ENCODE measurements at places on chromosomes 3 and 15.

DNA sequence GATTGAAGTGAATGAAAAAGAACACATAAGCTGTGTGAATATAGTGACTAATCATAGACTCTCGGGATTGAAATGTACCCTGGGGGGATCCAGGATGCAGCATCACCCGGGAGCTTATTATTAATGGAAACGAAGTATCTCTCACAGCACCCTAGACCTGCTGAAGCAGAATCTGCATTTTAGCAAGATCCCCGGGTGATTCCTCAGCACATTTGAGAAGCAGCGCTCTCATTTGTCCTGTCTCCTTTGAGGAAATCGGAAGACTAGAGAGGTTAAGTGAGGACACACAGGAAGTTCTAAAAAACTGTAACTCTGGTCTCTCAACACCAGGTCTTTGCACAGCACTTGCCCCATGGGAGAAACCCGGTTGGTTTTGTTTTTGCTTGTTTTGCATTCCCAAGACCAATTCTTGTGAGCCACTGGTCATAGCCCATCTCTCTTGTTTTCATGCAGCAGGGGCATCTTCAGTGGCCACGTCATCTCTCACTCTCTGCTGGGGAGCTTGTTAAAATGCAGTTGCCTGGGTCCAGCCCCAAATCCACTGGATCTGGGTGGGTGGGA lies 30.2 kb downstream of the ZNF710 start:
- peak; percentile 31 for DNase-seq

DNA sequence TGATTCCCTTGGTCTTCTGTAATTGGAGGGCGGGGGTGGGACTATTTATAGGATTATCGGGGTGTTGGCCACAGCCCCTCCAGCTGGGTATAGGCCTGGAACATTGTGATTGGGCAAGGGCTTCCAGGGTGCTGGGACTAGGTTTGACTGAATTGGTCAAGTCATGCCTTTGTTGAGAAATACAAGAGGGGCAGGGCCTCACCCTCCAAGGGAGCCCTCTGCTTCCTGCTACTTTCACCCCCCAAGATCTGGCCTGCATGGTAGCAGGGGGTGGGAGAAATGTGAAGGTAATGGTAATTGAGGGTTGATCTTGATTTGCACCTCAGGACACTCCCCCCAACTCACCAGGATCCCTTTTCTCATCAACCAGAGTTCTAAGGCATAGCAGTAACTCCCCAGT lies 25.2 kb downstream of the TRIM71 start:
- no peak for DNase-seq

- DNase-seq: no peak
Observed at GRCh38 chr3:184198509-184198908, 12.5 kb downstream of the ABCF3 start.

DNA sequence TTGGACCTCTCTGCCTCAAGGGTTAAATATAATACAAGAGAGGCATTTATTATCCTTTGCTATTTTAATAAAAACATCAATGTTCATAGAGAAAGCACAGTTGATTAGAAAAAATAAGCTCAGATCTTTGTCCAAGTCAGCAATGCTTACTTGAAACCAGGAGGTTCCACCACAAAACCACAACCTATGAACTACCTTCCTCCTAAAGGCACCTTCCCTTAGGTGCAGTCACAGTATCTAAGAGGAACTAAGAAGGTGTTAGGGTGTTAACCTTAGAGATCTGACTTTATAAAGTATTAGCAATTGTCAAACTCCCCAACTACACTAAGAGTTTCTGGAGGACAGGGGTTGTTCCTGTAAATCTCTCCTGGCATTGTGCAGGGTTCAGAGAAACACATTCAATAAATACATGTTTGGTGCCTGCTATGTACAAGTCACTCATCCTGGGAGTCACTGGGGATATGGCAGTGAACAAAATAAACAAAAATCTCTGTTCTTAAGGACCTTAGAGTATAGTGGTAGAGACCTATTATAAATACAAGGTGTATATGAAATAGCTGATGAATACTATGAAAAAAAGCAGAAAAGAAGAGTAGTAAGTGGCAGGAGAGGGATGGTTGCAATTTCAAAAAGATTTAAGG lies 208.6 kb downstream of the NFKBIZ start:
- DNase-seq: peak; percentile 67

- DNase-seq: no peak
Observed at GRCh38 chr3:57091521-57092273, 31.2 kb downstream of the SPATA12 start.

GRCh38 chr3:37967260-37967881 lies 23.2 kb upstream of the VILL start:
- DNase-seq: peak; percentile 71

DNA sequence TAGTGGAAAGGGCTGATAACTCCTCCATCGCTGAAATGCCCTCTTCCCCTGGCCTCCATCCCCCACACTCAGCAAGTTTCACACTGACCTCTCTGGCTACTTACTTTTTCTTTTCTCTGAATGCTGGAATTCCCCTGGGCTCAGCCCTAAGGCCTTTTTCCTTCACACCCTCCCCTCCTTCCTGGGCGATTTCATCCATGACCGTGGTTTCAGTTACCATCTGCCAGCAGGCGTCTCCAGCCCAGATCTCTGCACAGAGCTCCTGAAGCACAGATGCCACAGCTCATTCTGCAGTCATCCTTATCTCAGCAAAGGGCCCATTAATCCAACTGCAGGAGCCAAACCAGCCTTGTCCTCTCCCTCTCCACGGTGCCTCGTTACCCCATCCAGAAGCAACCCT lies 114.0 kb downstream of the RFTN1 start:
- no peak for DNase-seq

DNA sequence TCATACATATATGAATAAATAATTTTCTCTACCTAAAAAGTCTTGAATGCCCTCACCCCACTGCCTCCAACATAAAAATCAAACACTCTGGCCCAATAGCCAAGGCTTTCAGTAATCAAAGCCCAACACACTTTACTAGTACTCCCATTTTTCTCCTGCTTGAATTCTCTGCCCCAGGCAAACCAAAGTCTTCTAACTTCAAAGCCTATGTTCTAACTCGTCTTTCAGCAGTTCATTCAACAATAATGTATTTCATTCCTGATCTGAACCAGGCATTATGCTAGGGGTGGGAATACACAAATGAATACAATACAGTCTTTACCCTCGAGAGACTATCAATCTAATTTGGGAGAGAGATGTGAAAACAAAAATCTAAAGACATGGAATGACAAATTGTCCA lies 11.4 kb upstream of the ZNF592 start:
- DNase-seq: no peak

DNA sequence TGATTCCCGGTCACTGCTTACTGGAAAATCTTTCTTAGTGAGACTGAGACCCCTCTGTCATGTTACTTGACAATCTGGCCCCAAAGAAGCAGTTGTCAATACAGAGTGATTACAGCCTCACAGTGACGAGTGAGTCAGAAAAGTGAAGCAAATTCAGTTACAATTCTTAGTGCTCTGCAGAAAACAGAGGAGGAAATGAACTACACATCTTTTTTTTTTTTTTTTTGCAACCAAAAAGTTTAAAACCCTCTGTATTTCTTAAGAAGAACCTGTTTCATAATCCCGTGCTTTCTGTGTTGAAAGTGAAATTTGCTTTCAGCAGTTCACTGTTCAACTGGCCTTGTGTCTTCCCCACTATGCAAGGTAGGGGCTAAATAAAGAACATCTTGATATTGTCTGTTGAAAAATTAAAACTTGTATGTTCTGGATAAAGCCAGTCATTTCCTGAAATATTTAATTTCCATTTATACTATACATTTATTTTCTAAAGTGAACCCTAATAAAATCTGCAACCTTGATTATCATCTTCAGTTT lies 1.9 kb downstream of the AQP9 start:
- no peak for DNase-seq

DNA sequence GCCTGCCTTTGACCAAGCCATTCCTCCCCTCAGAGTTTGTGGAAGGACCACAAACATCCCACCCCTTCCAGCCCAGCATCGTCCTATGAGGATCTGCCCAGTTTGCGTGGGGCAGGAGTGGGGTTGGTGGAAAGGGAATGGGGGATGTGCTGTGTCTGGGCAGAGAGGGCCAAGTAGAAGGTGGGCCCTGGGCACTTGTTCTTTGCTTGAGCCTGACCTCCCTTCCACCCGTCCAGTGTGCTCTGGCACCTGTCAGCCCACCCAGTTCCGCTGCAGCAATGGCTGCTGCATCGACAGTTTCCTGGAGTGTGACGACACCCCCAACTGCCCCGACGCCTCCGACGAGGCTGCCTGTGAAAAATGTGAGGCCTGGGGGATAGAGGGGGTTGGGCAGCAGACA lies 10.3 kb downstream of the SPINT1 start:
- no peak for DNase-seq

- DNase-seq: no peak
Observed at GRCh38 chr3:143363949-143364348, 244.4 kb downstream of the CHST2 start.

- DNase-seq: no peak
Observed at GRCh38 chr3:147002721-147003120, 397.6 kb upstream of the PLSCR5 start.

DNA sequence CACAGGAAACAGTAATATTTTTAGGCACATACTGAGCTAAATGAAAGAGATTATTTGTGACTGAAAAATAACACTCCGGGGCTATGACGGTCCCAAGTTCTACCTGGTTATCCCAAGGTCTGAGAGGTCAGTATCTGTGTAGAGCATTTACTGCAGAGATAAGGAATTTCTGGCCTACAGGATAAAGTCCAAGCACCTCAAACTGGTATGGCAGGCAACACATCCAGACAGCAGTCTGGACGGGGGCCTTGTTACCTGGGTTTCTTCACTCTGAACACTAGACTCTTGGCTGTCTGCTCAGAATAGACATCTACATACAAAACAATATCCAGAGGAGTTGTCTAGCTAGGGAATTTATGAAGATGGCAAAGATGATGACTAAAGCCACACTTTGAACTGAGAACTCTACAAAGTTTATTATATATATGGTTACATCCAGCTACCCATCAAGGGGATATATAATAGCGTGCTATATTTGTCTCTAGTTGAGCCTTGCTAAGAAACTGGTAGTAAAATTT lies 42.0 kb upstream of the CLRN1 start:
- DNase-seq: no peak

- DNase-seq: no peak
Observed at GRCh38 chr3:29520764-29521163, 239.9 kb downstream of the RBMS3 start.

GRCh38 chr15:99545605-99546004 lies 20.2 kb upstream of the MEF2A start:
- DNase-seq: no peak

DNA sequence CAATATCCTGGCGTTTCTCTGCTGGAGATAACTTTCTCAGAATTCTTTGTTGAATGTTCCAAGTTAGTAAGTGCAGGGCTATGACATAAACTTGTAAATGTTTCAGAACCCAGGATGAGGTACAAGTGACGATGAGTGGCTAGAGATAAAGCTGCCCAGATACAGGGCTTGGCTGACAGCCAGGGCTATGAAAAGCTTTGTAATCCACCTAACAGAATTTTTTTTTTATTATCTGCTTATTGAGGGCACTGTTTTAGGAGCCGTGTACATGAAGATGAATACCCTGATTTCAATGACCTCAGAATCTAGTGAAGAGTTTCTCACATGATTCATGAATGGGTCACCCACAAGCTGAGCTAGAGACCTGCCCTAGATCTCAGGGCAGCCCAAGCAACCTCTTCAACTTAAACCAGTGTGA lies 431.4 kb downstream of the DIPK2A start:
- no peak for DNase-seq

GRCh38 chr3:107870943-107871638 lies 219.7 kb downstream of the CD47 start:
- no peak for DNase-seq

DNA sequence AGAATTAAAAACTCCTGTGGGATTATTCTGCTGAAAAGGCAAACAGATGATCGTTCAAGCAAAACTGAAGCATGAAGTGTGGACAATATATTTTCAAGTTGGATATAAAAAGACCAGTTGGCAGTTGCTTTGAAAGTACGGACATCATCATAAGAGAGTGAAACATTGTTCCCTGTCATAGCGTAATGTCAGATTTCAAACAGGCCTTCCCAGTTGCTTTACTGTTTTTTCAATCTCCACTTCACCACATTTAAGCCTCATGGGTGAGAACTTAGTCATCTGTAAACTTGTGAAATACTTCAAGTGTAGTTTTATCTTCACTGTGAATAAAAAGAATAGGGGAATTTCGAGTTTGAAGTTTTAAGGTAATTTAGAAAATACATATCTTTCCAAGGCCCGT lies 435.1 kb upstream of the CNTN3 start:
- DNase-seq: no peak

DNA sequence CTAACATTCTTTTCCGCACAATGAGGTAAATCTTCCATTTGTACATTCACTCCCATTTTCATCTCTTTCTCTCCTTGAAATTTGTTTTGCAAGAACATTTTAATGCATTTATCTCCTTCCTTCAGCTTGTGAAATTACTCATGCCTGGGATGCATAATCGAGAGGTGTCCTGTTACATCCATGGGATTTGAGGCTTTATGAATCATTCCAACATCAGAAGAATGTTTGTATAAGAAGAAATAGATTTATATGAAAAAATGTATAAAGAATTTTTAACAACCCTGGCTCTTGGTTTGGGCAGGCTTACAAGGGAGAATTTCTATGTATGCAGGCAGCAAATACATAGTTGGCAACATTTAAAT lies 93.2 kb upstream of the MBNL1 start:
- no peak for DNase-seq

DNA sequence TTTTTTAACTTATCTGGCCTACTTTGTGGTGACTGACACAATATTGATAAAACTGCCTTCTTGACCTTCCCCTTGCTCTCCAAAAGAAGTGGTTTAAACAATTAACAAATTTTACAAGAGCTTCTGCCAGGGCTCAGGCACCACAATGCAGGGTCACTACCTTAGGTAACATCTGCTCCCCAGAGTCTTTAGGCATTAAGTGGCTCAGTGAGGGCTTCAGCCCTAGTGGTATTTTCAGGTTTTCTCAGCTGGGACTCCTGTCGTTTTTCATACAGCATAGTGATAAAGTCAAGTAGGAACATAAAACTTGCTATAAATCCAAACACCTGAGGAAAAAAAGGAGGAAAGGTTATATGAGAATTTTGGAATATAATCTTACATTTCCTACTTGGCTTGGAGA lies 18.9 kb downstream of the CMTM6 start:
- no peak for DNase-seq

DNA sequence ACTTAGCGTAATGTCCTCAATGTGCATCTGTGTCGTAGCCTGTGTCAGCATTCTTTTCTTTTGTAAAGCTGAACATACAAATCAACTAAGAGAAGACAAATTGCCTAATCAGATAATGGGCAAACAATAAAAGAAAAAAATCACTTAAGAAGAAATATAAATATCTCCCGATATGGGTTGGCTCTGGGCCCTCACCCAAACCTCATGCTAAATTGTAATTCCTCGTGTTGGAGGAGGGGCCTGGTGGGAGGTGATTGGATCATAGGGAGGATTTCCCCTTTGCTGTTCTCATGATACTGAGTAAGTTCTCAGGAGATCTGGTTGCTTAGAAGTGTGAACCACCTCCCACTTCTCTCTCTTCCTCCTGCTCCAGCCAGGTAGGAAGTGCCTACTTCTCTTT lies 285.0 kb upstream of the LYSMD4 start:
- no peak for DNase-seq
